ENCODE measurements at places on chromosomes 12 and 14.
A peak's percentile ranks its signal among the peaks of the same experiment; 100 is the strongest.

DNA sequence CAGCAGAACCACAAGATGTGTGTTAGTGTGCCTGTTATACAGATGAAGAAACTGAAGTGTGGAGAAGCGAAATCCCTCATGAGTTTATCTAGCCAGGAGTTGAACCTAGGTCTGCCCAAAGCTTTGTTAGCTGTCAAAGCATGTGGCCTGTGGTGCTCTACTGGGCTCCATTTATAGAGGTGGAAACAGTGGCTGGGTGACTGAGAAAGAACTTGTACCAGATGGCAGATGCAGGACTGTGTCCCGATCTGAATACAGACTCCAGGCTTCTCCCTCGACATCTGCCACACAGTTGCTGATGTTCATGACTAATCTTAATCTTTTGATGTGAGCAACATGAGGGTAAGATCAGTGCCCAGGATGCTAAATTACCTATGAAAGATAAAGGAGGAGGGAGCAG, 89.1 kb downstream of the C12orf75 start:
- no peak for DNase-seq

GRCh38 chr14:25394791-25395391, 344.9 kb upstream of the STXBP6 start:
- DNase-seq: no peak

DNA sequence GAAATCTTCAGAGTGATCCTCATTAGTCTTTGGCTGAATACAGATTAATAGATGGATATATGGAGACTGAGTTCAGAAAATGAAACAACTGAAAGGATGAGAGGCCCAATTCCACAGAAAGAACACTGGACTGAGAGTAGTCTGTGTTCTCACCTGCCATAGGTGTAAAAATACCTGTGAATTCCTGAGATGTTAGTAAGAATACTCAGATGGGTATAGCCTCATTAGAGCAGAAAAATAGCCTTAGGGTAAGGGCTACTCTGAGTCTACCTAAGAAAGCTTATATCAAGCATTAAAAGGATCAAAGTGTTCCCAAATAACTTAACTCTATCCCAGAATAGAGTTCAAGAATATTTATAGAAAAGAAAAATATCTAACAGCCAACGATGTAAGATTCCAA, 1510.3 kb upstream of the SEL1L start:
- DNase-seq: no peak

- no peak for DNase-seq
Measured at GRCh38 chr12:130879212-130879686, 7.4 kb downstream of the RAN start.

DNA sequence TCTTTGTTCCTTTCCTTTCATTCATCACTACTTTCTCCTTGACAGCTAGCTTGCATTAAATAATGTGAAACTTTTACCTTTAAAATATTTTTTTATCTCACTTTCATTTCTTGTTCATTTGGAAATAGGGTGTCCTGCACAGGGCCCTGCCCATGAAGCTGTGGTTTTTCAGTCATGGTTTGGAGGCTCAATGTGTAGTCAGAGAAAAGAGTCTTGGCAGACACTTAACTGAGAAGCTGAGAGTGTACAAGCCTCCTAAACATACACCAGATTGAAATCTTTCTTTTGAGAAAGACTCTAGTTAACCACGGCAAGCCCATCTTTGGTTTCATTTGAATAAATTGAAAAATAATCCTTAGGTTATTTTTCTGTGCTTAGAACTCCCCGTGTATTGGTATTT, 74.2 kb downstream of the KICS2 start:
- no peak for DNase-seq

DNA sequence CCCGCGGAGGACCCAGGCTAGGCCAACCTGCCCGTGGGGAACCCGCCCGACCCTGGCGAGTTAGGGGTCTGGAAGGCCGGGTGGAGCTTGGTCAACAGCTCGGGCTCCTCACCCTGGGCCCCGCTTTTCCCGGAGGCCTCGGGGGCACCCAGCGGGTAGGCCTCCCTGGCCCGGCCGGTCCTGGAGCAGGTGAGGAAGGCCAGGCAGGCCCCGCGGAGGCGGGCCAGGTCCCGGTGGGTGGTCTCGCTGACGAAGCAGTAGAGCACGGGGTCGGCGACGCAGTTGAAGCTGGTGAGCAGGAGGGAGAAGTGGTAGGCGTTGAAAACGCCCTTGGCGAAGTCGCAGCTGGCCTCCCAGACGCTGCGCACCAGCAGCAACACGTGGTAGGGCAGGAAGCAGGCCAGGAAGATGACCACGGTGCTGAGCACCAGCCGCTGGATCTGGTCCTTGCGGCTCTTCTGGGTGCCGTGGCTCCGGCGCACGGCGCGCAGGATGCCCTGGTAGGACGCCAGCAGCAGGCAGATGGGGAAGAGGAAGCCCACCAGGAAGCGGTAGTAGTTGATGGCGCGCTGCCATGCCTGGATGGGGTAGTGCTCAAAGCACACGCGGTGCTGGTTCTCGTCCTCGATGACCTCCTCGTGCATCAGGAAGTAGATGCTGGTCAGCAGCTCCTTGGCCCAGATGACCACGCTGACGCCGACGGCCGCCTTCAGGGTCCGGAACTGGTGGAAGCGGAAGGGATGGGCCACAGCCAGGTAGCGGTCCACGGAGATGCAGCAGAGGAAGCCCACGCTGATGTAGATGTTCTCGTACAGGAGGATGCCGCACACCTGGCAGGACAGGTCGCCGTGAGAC, 10.3 kb downstream of the GPR68 start:
- DNase-seq: no peak

DNA sequence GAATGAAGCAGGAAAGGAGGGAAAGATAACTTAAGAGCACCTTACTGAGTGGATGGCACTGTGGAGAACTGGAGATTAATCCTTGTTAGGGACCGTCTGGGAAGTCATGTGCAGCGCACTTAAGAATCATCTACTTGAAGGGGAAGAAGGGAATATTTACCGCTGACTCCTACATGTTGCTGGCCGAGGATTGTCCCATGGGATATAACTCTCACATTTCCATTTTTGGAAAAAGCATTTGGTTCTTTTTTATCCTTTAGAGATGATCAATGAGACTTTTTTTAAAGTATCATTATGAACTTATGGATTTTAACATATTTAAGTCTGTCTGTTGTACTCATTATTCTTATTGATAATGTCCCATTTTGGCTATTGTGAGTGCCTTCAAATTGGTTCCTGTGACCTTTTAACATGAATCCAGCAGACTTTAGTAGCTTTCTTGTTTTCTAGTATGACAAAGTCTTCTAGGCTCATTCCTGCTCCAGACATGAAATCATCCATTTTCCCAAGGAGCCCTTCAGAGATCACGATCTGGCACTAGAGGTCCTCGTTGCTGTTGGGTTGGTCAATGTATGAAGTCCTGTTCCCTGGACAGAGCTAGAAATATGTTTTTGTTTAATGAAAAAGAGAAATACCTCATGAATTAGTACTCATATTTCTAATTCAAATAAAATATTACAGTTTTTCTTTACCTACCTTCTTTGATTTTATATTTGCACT, 20.2 kb upstream of the FAM234B start:
- DNase-seq: no peak

DNA sequence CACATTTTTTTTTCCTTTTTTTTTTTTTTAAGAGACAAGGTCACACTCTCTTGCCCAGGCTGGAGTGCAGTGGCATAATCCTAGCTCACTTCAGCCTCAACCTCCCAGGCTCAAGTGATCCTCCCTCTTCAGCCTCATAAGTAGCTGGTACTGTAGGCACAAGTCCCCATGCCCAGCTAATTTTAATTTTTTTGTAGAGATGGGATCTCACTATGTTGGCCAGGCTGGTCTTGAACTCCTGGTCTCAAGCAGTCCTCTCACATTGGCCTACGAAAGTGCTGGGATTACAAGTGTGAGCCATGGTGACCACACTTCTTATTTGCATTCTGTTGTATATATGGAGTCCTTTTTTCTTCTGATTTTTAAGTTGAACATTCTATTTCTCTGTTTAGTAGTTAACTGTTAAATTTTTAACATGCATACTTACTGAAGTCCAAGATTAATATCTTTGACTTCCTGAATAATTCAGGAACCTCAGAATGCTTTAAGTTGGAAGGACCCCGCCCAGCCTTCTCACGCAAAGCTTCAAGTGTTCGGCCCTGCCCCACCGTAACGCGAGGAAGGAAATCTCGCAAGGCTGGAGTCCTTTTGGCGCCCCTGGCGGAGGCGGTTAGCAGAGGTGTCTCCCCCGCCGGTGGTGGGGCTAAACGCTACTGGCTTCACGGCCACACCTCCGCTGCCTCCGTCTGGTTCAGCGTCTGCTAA, 21.6 kb downstream of the SPATS2 start:
- DNase-seq: peak; percentile 65

DNA sequence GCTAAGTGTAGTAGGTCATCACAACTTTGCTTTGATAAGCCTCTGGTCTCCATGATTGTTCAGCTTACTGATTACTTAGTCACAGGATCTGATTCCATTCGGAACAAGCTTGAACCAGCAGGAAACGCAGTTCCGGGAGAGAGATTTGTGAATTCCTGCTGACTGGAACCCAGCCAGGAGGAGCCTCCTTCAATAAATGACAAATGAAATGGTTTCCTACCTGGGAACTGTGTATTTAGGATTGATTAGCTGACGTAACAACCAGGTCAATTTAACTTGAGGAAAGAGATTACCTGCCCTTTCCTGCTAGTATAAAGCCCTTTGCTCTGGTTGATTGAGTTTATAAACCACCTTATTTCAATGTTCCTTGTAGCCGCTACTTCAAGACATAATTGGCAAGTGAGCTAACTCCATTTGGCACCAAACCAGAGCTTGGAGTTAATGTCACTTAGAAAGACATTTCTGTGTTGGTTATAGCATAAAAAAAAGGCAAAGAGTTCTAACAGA, 35.1 kb upstream of the KCNH3 start:
- DNase-seq: no peak

- DNase-seq: no peak
Measured at GRCh38 chr14:27587103-27587502, 989.3 kb upstream of the NOVA1 start.

- DNase-seq: no peak
Measured at GRCh38 chr14:53953002-53953827, 3.4 kb downstream of the BMP4 start.

GRCh38 chr14:77022236-77022852, 6.2 kb downstream of the IRF2BPL start:
- DNase-seq: no peak

Data from stimulated activated CD4-positive, alpha-beta T cell treated with anti-CD3 and anti-CD28 coated beads, Interleukin-15, amount 100 ng/mL, for 48 hours (primary cell).